DMS79 treated with DMSO at 0.1 percent for 48 hours (cell line): ENCODE measurements at places on chromosomes 13 and 19.

DNA sequence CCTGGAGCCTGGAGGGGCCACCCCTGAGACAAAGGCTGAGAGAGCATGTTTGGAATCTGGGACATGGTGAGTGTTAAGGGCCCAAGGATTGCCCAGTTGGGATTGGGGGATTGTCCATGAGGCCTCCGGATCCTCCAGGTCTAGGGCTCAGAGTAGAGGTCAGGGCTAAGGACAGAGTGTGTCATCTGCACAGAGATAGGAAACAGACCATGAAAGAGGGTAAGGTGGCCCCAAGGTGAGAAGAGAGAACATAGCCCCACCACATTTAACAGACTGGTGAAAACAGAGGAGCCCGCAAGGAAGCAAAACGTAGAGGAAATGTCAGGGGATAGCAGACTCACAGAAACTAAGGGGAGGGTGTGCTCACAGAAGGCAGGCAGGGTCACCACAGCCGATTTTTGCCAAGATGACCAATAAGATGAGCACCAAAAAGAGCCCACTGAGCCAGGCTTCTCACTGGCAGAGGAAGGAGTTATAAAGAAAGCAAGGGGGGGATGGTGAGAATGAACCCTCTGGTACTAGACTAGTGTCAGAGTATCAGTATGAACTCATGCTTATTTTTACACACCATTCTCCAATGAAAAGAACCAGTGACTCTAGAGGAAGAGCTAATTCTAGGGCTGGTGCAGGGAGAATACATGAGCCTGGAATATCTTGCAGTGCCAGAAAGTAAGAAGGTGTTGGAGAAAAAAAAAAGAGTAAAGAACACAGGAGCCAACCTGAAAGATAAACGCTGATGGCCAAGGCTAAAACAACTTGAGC, 17.5 kb downstream of the DYRK1B start:
- no peak for DNase-seq

DNA sequence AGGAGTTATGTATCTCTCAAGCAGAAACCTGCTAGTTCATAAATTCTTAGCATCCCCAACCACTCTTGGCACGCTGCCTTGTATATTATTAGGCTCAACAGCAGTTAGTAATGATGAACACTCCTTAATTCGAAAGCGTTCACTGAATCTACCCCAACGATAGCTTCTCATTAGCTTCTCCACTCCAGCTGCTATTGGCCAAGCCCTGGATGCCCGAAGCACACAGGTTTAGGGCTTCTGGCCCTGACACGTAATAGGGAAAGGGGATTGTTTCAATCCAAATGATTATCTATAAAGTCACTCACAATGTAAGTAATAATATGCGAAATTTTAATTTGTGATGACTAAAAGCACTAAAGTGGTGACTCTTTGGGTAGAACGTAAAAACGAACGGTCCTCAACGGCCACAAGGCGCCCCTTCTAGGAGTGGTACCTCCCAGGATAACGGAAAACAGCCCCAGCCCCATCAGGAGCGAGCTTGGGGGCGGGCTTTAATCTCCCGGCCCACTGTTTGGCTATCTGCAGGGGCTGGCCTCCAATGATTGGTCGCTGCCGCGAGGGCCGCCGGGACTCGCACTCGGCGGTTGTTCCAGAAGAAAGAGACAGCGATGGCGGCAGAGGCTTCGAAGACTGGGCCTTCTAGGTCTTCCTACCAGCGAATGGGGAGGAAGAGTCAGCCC, at the start of gene RNF17:
RNF17 (plus strand) TSS at position 574 of the 680 bp plus-strand sequence; CDS start at position 609, 35 bp downstream.
- no peak for DNase-seq

DNA sequence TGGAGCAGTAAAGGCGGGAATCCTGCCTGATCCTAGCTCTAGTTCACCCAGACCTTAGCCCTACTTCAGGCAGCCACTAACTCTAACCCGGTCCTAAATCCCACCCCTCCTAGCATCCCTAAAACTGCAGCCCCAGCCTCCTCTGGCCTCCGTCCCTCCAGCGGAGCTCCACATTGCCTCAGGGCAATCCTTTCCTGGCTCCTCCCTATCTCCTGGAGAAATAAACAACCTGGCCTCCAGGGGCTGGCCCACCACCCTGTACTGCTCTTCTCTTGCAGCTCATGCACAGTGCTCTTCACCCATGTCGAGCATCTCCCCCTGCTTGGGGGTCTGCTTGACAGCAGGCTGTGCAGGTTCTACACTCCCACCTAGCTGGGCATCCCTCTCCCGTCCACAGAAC, 6.7 kb downstream of the POU2F2 start:
- no peak for DNase-seq

- DNase-seq: no peak
Observed at GRCh38 chr19:6232601-6233055, 47.1 kb downstream of the MLLT1 start.

DNA sequence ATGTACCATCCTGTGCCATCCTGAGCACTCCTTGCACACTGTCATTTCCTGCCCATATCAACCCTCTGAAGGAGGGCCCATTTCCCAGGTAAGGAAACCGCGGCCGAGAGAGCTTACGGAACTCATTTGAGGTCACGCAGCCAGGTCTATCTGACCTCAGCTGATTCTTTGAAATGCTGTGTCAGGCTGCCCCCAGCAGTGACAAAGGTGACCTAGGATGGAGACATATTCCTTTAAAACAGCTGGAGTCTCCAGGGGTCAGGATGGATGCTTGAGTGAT, 42.2 kb upstream of the VSTM2B start:
- no peak for DNase-seq

- DNase-seq: no peak
Observed at GRCh38 chr19:31979949-31980670, 365.3 kb upstream of the ZNF507 start.

GRCh38 chr13:99963816-99964339, 7.7 kb downstream of the ZIC5 start:
- DNase-seq: peak; percentile 81

- no peak for DNase-seq
Observed at GRCh38 chr13:23865906-23866305, 23.3 kb downstream of the MIPEP start.

DNA sequence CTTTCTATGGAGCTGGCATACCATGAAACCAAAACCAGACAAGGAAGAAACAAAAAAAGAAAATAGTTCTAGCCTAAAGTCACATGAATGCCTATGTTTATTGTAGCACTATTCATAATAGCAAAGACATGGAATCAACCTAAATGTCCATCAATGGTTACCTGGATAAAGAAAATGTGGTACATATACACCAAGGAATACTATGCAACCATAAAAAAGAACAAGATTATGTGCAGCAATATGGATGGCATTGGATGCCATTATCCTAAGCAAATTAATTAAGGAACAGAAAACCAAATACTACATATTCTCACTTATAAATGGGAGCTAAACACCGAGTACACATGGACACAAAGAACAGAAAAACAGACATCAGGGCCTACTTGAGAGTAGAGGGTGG, 10.5 kb downstream of the ZNF780A start:
- DNase-seq: no peak

- DNase-seq: no peak
Observed at GRCh38 chr13:54852831-54853230, 1824.2 kb downstream of the OLFM4 start.

- DNase-seq: no peak
Observed at GRCh38 chr19:38035515-38036495, 128.8 kb downstream of the SIPA1L3 start.

- DNase-seq: no peak
Observed at GRCh38 chr13:92913840-92914239, 312.8 kb upstream of the GPC6 start.

GRCh38 chr19:10450853-10451609, 30.7 kb downstream of the PDE4A start:
- DNase-seq: no peak

- DNase-seq: no peak
Observed at GRCh38 chr13:49348751-49349150, 95.1 kb downstream of the CAB39L start.

GRCh38 chr19:37899966-37900365, 6.4 kb downstream of the WDR87 start:
- no peak for DNase-seq

DNA sequence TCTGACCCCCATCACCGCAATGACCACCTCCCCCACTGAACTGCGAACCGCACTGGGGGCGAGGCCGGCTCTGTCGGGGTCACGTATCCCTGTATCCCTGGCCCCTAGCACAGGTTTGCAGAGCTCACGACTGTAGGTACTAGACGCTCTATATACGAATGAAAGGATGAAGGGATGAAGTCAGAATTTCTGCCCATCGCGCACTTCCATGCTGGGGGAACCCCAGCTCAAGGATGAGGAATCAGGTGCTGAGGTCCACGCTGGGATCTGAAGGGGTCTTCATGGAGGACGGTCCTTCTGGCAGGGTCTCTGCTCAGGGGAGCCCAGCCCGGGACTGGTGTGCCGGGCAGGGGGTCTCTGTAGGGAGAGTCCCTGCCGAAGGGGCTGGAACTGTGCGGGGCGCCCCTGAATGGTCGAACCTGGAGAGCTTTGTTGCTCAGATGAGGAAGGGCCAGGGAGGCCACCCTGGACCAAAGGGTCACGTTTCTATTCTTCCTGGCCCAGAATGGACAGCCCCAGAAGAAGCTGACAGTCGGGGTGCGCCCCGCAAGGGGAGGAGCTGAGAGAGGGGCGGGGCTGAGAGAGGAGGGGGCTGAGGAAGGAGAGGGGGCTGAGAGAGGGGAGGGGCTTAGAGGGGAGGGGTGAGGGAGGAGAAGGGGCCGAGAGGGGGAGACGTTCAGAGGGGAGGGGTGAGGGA, 37.9 kb upstream of the SEMA6B start:
- DNase-seq: no peak

DNA sequence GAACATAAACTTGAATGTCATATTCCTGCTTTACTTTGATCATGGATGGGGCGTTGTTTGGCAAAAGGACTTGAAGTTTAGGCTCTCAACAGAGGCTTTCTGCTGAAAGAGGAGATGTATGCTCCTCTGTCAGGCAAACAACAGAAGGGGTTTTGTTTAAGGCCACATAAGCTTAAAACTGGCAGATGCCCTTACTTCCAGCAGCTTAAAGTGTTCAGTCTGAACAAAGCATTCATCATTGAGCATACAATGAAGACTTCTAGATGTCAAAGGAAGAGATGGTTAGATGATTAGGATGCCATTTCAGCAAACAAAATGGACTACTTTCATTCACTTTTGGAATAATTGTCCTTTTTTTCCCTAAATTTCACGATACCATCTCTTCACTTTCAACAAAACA, 484.5 kb downstream of the SLITRK6 start:
- no peak for DNase-seq
